Stimulated activated CD4-positive, alpha-beta T cell treated with anti-CD3 and anti-CD28 coated beads, Interleukin-2, amount 100 ng/mL, for 4 hours (primary cell): ENCODE measurements at places on chromosomes 11 and 22.

GRCh38 chr11:1705126-1706052, 8.4 kb downstream of the KRTAP5-6 start:
- no peak for DNase-seq

DNA sequence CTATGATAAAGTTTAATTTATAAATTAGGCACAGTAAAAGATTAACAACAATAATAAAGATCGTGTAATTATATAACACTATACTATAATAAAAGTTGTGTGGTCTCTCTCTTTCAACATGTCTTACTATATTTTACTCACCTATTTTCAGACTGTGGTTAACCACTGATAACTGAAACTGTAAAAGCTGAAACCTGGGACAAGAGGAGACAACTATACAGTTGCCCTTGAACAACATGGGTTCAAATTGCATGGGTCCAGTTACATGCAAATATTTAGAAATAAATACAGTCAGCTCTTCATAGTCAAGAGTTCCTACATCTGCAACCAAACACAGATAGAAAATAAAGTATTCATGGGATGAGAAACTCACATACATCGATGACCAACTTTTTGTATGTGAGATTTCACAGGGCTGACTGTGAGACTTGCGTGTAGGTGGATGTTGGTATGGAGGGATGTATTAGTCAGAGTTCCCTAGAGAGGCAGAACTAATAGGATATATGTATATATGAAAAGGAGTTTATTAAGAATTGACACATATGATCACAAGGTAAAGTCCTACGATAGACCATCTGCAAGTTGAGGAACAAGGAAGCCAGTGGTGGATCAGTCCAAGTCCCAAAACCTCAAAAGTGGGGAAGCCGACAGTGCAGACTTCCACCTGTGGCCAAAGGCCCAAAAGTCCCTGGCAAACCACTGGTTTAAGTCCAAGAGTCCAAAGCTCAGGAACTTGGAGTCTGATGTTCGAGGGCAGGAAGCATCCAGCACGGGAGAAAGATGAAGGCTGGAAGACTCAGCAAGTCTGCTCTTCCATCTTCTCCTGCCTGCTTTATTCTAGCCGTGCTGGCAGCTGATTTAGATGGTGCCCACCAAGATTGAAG, 359.5 kb downstream of the INSC start:
- no peak for DNase-seq

DNA sequence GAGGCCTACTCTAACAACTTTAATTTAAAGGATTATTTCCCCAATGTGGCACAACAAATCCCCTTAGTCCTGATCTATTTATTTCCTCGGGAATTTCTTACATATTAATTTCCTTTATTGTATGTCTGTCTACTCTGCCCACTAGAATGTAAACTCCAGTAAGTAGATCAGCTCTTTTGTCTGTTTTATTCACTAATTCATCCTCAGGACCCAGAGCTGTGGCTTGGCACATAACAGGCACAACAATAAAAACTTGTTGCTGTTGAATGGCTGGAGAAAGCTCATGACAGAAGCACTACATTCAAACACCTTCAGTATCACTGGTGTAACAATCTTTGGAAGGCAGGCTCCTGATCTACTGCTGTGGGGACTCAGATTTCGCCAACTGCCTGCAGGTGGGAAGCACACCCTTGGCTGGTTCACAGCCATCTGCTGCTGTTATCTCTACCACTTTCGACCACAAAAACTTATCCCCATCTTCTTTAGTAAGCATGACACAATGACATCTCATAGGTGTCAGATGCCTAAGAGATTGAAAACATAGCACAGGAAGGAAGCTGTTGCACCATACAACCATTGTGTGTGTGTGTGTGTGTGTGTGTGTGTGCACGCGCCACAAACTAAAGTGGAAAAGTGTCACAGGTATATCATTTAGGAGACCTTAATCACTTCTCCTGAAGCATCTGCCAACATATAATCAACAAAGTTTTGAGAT, 11.9 kb downstream of the HIRA start:
- no peak for DNase-seq

DNA sequence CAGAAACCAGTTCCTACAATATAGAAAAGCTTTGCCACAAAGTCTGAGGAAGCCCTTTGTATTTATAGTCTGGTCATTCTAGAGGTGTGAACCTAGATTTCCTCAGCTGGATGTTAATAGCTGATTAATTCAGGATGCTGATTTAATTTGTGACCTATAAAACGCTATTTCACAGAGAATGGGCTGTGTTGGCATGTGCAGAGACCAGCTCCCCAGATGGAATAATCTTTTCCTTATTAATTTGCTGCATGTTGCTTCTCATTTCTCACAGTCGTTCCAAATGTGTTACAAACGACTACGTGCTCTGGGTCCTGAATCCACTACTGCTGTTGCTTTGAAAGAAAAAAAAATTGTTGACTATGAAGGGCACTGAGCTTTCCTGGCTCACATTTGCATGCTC, 49.3 kb downstream of the BDNF start:
- DNase-seq = no peak

DNA sequence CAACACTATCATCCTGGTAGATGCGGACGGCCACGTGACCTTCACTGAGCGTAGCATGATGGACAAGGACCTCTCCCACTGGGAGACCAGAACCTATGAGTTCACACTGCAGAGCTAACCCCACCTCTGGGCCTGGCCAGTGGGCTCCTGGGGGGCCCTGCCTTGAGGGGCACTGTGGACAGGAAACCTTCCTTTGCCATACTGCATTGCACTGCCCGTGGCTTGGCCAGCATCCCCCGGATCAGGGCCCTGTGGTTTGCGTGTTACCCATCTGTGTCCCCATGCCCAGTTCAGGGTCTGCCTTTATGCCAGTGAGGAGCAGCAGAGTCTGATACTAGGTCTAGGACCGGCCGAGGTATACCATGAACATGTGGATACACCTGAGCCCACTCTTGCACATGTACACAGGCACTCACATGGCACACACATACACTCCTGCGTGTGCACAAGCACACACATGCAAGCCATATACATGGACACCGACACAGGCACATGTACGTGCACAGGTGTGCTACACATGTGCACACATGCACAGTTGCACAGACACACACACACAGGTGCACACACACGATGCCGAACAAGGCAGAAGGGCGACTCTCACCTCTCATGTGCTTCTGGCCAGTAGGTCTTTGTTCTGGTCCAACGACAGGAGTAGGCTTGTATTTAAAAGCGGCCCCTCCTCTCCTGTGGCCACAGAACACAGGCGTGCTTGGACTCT, 15.3 kb upstream of the DGCR8 start:
- no peak for DNase-seq

DNA sequence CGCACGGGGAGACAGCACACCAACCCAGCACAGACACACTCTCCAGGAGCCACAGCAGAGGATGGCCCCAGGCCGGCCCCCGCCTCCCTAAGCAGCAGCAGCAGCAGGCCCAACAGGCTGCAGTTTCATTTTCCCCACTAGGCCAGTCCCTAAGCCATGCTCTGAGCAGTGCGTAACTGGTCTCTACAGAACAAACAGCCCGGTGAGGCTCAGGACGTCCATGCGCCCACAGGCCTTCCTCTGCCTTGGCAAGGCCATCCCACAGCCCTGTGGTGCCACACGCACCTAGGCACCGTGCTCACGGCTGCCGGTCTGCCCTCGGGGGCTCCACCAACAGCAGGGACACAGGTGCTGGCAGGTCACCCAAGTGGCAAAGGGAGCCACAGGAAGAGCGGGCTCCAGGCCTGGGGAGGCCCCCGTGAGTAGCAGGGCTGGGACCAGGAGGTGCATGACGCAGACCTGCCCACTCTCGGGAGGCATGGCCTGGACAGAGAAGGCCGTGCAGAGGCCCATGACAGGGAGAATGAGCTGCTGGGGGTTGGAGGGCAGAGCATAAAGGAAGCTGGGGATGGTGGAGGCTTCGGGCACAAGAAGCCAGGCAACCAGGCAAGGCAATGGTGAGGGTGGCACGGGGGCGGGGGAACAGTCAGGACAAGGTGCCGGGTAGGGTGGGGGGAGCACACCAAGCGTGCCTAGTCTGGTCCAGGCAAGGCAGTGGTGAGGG, 1.4 kb upstream of the MOB2 start:
- DNase-seq = no peak

DNA sequence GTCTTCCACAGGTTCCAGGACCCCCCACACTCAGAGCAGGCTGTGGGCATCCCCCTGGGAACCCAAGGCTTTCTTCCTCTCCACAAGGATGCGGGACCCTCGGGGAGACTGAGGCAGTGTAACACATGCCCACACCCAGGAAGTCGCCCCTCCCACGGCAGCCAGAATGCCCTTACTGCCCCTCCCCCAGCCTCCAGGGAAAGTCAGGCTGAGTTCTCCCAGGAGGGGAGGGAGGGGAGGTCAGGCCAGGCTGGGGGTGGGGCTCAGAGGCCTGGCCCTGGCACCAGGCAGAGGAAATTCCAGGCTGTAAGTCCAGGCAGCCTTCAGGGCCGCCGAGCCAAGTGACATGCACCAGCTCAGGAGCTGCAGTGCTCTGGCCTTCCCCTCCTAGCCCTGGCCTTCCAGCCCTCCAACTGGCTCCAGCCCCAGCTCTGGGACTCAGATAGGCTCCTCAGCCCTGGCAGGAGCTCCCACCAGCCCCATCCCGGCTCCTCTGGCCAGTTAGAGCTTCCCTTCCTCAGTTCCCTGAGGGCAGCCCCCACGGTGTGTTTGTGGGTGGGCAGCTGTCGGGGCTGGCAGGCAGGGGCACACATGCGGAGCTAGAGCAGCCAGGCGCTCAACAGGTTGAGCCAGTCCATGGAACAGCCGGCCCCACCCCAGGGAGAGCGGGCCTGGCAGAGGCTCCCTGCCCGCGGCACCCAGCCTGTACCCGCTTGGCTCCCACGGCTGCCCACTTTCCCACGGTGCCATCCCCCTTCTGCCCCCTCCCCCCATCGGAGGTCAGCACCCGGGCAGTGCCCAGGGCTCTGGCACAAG, 3.6 kb downstream of the BCL9L start:
- no peak for DNase-seq

DNA sequence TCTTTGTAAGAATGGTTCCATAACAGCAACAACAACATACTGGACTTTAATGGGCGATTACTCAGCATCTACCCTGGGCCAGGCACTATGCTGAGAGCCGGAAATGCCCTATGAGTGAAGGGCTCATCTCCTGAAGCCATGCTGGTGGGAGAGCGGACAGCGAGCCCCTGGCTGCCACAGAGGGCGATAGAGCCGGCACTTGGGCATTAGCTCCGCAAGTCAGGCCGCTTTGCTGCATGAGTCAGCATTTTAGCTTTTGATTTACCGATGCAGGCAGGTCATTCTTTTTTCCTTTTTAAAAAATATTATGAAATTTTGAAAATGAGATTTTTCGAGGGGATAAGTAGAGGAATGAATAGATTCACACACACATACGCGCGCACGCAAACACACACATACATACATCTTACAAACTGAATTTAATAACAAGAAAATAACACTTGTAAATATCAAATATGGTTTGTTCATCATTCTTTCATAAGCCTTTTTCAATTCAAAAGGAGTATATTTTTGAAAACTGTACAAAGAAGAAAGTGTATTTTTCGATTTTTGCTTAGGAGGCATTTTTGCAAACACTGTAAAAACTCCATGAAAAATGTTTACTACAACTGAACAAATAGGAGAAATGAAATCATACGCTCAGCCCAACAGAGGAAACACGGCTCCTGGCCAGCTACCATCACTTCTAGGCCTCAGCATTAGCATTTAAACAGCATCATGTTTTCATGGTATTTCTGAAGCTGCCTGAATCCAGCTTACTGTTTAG, 667.3 kb downstream of the OPCML start:
- no peak for DNase-seq

GRCh38 chr11:43904742-43905535, 24.3 kb downstream of the ALKBH3 start:
- DNase-seq = no peak

- no peak for DNase-seq
Observed at GRCh38 chr11:19605520-19606371, 106.9 kb upstream of the NAV2 start.
